GF-D8 (cell line): ENCODE measurements at places on chromosomes 13 and 19.

- DNase-seq = no peak
Measured at GRCh38 chr19:397321-397720, 11.6 kb downstream of the C2CD4C start.

DNA sequence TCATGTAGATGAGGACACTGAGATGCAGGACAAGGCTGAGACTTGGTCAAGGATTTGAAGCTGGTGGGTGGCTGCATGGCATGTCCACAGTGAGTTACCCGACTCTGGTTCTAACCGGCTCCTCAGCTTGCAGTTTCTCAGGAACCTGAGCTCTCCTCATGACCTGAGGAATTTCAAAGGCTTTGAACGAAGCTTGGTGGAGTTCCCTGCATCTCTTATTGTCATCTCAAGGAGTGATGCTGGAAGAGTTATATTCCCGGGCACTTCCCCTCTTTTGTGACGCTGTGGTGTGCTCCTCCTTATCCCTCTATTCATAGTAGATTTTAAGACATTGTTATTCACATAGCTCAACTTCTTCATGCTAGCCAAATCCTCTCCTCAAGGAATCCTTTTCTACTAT, 500.1 kb upstream of the HTR2A start:
- no peak for DNase-seq

- no peak for DNase-seq
Measured at GRCh38 chr13:26919311-26919710, 158.7 kb upstream of the GPR12 start.

- DNase-seq = no peak
Measured at GRCh38 chr19:49889038-49889686, 7.5 kb downstream of the IL4I1 start.

GRCh38 chr19:49692147-49692506, 1.2 kb downstream of the CPT1C start:
- DNase-seq = no peak
